ENCODE measurements at places on chromosomes 5 and 9. TPM values are rescaled to one million over a fixed set of nuclear protein-coding genes. Genes with fewer than 3 reads are reported as not detected.

DIRAS2 gene
- 0.81 TPM for polyA plus RNA-seq

ANKRD31 gene
- 0.22 TPM for polyA plus RNA-seq

SLC25A2 gene
- polyA plus RNA-seq, result not detected

TNFSF8 gene
- polyA plus RNA-seq, result 0.43 TPM

UBAP1 gene
- polyA plus RNA-seq, result 34.0 TPM

SLC34A1 gene
- polyA plus RNA-seq, result 0.07 TPM

CYFIP2 gene
- polyA plus RNA-seq, result 9.7 TPM

LEAP2 gene
- 9.5 TPM for polyA plus RNA-seq

NTMT1 gene
- 64.3 TPM for polyA plus RNA-seq

SEPTIN8 gene
- polyA plus RNA-seq, result 14.6 TPM

DNAJC25 gene
- polyA plus RNA-seq, result 2.7 TPM

SCGB3A1 gene
- not detected for polyA plus RNA-seq

ARRDC3 gene
- polyA plus RNA-seq, result 10.2 TPM

SLC35D2 gene
- polyA plus RNA-seq, result 57.2 TPM

WHRN gene
- polyA plus RNA-seq, result 8.6 TPM

TRMT10B gene
- 5.1 TPM for polyA plus RNA-seq

EPB41L4A gene
- 0.67 TPM for polyA plus RNA-seq

SCAMP1 gene
- 10.3 TPM for polyA plus RNA-seq

PCDHGA7 gene
- polyA plus RNA-seq, result 0.30 TPM

FIBCD1 gene
- 1.5 TPM for polyA plus RNA-seq

PRDM9 gene
- not detected for polyA plus RNA-seq

PCDHB4 gene
- 0.64 TPM for polyA plus RNA-seq

CCDC192 gene
- polyA plus RNA-seq, result not detected

CCL27 gene
- polyA plus RNA-seq, result not detected

CDH6 gene
- 2.4 TPM for polyA plus RNA-seq

GPR151 gene
- not detected for polyA plus RNA-seq

IFNK gene
- 0.07 TPM for polyA plus RNA-seq

SPATA31E1 gene
- polyA plus RNA-seq, result not detected

BARHL1 gene
- not detected for polyA plus RNA-seq

MAMDC4 gene
- polyA plus RNA-seq, result 4.6 TPM

COL23A1 gene
- polyA plus RNA-seq, result 1.4 TPM

ZNF366 gene
- polyA plus RNA-seq, result 2.4 TPM

C9 gene
- polyA plus RNA-seq, result 0.06 TPM

CDK9 gene
- 34.2 TPM for polyA plus RNA-seq

GKAP1 gene
- polyA plus RNA-seq, result 11.2 TPM

YTHDC2 gene
- 10.7 TPM for polyA plus RNA-seq

CXCL14 gene
- polyA plus RNA-seq, result 13.4 TPM

LCN15 gene
- 0.46 TPM for polyA plus RNA-seq

PRSS3 gene
- polyA plus RNA-seq, result 505 TPM

FBXO10 gene
- polyA plus RNA-seq, result 2.0 TPM

Data from small intestine (tissue), 16 donors.